ENCODE measurements at places on chromosomes 13 and 19.

- no peak for DNase-seq
Measured at GRCh38 chr13:96539791-96540190, 449.9 kb downstream of the HS6ST3 start.

- no peak for DNase-seq
Measured at GRCh38 chr13:110938662-110939421, 24.0 kb upstream of the ANKRD10 start.

- no peak for DNase-seq
Measured at GRCh38 chr13:75481176-75482069, 546 bp downstream of the TBC1D4 start.

GRCh38 chr13:111652676-111653075 lies 332.2 kb downstream of the TEX29 start:
- no peak for DNase-seq

GRCh38 chr13:109010912-109011311 lies 381.5 kb downstream of the MYO16 start:
- DNase-seq = no peak

- DNase-seq = no peak
Measured at GRCh38 chr13:73794755-73795154, 339.4 kb downstream of the KLF12 start.

DNA sequence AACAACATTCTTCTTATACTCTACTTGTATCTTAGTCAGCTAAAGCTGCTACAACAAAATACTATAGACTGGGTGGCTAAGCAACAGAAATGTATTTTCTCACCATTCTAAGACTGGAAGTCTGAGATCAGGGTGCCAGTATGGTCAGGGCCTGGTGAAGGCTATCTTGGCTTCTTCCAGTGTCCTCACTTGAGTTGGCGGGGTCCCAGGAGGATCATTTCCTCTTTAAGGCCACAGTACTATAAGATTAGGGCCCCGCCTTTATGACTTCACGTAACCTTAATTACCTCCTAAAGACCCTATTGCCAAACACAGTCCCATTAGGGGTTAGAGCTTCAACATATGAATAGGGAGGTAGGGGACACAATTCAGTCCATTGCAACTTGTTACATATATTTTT lies 30.7 kb upstream of the DOCK9 start:
- no peak for DNase-seq

- DNase-seq = no peak
Measured at GRCh38 chr13:64551755-64552154, 2678.4 kb downstream of the PCDH9 start.

GRCh38 chr19:1560286-1560882 lies 7.7 kb downstream of the MEX3D start:
- no peak for DNase-seq

- DNase-seq = no peak
Measured at GRCh38 chr13:98507282-98507797, 69.6 kb downstream of the STK24 start.

DNA sequence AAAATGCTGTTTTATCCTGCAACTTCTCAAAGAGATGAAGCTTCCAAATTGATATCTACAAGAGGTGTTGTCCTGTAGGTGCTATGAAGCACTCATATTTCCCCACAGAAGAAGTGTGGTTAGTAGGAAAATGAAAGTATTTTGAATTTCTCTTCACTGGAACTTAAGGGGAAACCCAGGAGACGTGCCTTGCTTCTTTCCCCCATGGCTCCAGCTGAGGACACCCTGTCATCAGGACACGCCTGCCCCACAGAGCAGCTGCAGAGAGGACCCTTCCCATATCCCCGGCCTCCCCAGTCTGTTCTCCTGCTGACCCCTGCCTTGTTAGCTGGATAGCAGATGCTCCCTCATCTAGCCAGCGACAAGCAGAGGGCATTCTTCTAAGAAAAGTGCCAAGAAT lies 371.3 kb downstream of the COG6 start:
- DNase-seq = peak; percentile 53

DNA sequence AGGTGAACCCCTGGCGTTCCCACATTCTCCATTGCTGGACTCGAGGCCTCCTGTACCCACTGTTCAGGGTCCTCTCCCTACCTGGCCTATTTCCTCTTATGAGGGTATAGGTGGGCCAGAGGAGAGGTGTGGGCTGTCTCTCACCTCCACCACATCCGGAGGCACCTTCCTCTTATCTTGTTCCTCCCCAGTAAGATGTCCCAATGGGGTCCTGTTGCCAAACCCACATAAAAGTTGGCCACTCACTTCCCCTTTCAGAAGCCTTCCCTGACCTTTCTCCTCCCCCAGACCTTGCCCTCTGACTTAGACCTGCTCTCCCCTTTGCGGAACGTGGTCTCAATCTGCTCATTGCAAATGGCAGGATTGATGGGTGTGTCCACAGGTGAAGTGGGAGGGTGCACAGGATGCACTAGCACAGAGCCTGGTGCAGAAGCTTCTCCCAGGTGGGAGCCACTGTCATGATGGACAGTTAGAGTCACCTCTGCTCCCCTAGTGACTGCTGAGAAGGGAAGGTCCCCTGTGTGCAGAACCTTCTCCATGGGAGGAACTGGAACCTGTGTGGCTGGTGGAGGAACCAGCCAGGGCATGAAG lies 1.3 kb downstream of the CYP4F3 start:
- no peak for DNase-seq

- DNase-seq = no peak
Measured at GRCh38 chr19:57667228-57667627, 1.5 kb upstream of the ZSCAN4 start.

GRCh38 chr19:2399582-2399981 lies 27.8 kb downstream of the TIMM13 start:
- DNase-seq = no peak

- DNase-seq = peak; percentile 51
Measured at GRCh38 chr19:1851654-1852580, 3.6 kb upstream of the REXO1 start.

Data from stimulated activated CD4-positive, alpha-beta T cell treated with anti-CD3 and anti-CD28 coated beads, TNF-alpha, amount 100 ng/mL, for 24 hours (primary cell).